ENCODE measurements at places on chromosomes 3 and 15.
A peak's percentile ranks its signal among the peaks of the same experiment; 100 is the strongest.

- no peak for DNase-seq
Observed at GRCh38 chr3:104396974-104397669, 969.6 kb upstream of the ALCAM start.

- DNase-seq, result no peak
Observed at GRCh38 chr3:62601238-62602070, 228.1 kb upstream of the FEZF2 start.

DNA sequence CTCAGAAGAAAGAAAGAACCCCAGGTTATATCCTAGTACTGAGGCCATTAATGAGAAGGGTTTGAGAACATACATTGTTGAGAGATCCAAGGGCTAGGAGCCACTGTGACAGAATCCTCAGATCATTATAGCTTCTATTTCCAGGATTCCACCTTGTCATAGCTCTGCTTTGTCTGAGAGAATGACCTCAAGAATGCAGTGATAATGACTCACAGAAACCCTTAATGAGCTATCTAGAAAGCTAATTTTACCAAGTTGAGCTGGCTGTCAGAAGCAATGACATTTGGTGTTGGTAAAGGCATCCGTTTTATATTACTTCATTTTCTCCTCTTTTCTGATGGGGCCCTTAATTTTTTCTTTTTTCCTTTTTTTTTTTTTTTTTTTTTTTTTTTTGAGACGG is 10.9 kb downstream of the TRIP4 start:
- no peak for DNase-seq

GRCh38 chr3:197533927-197534725 is 21.6 kb downstream of the BDH1 start:
- DNase-seq, result no peak

DNA sequence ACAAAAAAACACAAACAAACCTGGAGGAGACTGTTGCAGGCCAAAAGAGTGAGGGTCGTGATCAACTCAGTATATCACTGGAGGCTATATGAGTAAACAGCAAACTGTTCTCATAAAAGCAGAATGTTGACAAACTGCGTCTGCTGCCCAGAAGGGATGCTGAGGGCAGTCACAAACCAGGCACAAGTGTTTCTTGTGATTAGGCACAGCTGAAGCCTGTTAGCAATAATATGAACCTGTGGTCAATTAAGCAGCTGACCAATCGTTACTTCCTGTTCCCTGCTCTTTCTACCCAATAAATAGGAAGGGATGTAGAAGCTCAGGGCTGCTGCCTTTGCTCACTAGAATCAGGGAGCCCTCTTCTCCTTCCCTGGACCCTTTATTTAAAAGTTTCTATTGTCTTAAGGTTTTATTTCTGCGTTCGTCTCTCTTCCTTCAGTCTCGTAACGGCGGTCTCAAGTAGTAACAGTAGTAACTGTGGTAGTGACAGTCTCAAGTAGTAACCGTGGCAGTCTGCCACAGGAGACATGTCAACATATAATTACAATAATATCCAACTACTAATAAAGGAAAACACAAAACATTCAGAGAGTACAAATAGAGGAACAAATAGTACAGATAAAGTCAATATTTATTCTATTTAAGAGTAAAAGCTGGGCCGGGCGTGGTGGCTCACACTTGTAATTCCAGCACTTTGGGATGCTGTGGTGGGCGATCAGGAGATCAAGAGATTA is 698.4 kb upstream of the CCDC54 start:
- DNase-seq, result peak; percentile 10

DNA sequence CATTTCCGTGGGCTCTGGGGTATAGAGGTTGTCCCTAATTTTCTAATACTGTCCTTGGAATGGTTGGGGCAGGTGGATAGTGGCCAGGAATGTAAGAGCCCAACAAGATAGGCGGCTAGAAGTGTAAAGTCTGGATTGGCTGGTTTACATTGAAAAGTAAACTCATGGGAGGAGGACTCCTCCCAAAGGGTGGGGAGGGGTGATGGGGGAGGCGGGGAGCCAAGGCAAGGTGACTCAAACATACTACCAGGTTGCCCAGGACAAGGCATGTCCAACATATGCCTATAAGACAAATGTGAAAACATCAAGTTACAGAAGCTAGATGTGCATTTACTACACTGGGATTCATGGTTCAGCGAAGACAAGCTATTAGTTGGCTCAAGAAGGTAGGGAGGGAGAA is 14.3 kb upstream of the SAMMSON start:
- DNase-seq, result no peak

- no peak for DNase-seq
Observed at GRCh38 chr3:22885039-22885438, 318.1 kb upstream of the UBE2E2 start.

GRCh38 chr3:56459104-56459496 is 9.2 kb downstream of the ERC2 start:
- DNase-seq, result no peak

- DNase-seq, result no peak
Observed at GRCh38 chr15:68699881-68700454, 120.7 kb downstream of the ANP32A start.

GRCh38 chr3:72891053-72891855 is 3.4 kb downstream of the GXYLT2 start:
- no peak for DNase-seq

DNA sequence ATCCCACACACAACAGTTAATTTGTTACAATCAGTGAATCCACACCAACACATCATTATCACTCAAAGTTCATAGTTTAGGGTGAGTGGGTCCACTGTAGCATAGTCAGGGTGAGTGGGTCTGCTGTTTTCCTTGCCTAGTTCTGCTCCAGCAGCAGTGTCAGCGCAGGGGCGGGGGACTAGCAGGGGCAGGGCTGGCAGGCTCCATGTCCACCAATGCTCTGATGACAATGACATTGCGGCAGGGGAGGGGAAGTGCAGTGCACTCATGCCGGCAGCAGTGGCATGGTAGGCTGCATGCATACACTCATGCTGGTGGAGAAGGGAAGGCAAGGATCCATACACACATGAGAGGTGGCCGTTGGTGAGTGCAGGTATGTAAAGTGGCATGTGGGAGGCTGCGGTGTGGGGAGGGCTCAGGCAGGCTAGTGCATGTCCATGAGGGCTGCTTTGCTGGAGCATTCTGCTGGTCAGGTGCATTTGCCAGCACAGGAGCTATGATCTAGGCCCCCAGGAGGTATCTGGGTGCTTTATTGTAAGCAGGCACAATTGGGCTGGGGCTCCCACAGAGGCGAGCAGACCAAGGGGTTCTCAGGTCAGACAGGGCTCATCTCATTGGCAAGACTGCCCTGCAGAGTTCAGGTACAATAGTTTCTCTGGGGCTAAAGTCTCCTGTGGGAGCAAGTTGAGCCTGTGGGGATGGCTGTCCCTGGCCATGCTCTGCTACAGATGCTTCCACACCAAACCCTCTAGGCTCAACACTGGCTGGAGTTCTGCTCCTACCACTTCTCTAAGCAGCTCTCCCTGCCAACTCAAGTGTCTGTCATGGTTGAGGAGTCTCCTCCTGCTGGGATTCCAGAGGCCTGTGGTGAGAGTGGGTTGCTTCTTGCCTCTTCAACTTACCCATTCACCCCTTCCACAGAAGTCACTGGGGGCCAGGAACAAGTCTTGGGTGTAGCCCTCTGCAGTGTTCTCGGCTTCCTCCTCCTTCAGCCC is 81.3 kb downstream of the KCNAB1 start:
- DNase-seq, result no peak

- DNase-seq, result no peak
Observed at GRCh38 chr3:171186383-171186782, 159.9 kb upstream of the SLC2A2 start.

GRCh38 chr3:104244680-104245220 is 1122.0 kb upstream of the ALCAM start:
- no peak for DNase-seq

GRCh38 chr3:185351396-185351795 is 11.5 kb upstream of the MAP3K13 start:
- no peak for DNase-seq

DNA sequence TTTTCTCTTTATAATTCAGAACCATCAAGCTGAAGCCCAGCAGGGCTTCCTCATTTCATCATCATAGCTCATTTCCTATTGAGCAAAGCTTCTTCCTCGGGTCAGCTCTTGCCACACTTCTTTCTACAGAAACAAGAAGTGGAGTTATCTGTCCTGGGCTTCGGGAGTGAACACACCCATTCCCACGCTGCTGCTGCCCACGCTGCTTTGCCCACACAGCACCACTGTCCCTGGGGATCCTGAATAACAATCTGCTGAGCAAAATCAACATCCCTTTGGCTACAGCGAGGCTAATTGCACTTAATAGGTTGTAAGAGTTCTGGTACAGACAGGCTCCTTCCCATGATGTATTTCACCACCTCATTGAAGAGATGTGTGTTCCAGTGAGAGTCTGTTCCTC is 23.7 kb downstream of the CEP19 start:
- no peak for DNase-seq

DNA sequence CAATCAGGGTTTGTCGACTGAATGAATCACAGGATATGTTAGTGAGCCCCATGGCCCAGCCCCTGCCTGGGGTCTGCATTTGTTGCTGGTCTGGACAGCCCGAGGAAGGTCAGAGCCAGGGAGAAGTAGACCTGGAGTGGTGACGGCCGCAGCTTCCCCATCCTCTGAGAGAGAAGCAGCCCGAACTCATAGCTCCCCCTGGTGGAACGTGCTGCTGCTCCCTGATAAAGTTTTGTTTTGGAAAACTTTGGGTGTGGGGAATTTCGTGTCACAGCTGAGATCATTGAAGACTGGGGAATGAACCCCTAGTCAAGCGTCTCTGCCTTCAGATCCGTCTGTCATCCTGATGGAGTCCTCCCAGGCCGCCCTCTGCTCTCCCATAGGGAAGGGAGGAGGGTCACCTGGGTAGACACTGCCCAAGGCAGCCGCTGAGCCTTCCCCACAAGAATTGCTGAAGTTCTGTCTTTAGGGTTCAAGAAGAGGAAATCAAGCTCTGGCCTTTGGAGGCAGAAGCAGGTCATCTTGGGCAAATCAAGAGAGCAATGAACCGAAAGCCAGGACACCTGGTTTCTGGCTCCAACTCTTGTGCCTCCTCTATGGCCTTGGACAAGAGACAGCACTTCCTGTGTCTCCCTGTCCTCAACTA is 60.5 kb downstream of the GLDN start:
- no peak for DNase-seq

GRCh38 chr15:70502529-70502928 is 260.8 kb downstream of the UACA start:
- no peak for DNase-seq

DNA sequence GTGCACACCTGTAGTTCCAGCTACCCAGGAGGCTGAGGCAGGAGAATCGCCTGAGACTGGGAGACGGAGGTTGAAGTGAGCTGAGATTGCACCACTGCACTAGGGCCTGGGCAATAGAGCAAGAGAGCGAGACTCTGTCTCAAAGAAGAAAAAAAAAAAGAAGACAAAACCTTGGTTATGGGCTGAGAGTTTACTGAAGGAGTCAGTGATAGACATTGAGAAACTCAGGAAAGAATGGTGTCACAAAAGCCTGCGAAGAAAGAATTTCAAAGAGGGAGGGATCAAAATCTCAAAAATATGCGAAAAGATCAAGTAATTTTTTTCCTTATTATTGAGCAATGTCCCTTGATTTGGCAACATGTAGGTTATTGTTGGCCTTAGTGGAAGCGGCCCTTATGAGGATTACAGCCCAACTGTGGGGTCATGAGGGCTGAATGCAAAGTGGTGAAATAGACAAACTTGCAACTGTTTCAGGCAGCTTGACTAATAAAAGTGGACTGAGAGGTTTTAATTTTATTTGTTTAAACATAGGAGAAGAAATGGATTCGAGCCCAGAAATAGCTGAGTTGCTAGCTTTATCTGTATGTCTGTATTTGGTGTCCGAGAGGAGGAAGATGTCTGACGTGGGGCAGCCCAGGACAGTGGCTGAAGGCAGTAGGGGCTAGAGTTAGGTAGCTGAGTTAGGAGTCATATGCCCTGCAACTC is 18.8 kb upstream of the CELF6 start:
- no peak for DNase-seq

- DNase-seq, result no peak
Observed at GRCh38 chr3:197458179-197458707, 97.5 kb downstream of the BDH1 start.

- DNase-seq, result no peak
Observed at GRCh38 chr3:142274908-142275307, 49.5 kb upstream of the GK5 start.

- DNase-seq, result no peak
Observed at GRCh38 chr3:56001537-56001936, 466.7 kb downstream of the ERC2 start.

DNA sequence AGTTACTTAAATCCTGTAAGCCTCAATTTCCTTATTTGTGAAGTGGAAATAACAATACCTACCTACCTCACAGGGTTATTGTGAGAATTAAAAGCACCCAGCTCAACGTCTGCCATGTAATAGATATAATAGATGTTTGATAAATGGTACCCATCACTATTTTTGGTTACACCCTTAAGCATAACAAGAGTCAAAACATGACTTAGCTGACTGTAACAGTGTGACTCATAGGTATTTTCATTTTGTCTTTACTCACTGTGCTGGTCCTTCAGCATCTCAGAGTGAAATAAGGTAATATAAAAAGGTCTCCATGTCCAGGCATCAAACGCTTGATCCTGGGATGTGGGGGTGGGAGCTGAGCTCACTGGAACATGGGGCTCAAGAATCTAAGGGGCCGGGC is 3.1 kb downstream of the CPLX3 start:
- no peak for DNase-seq

GRCh38 chr3:76203578-76203977 is 418.2 kb upstream of the ZNF717 start:
- DNase-seq, result no peak

DNA sequence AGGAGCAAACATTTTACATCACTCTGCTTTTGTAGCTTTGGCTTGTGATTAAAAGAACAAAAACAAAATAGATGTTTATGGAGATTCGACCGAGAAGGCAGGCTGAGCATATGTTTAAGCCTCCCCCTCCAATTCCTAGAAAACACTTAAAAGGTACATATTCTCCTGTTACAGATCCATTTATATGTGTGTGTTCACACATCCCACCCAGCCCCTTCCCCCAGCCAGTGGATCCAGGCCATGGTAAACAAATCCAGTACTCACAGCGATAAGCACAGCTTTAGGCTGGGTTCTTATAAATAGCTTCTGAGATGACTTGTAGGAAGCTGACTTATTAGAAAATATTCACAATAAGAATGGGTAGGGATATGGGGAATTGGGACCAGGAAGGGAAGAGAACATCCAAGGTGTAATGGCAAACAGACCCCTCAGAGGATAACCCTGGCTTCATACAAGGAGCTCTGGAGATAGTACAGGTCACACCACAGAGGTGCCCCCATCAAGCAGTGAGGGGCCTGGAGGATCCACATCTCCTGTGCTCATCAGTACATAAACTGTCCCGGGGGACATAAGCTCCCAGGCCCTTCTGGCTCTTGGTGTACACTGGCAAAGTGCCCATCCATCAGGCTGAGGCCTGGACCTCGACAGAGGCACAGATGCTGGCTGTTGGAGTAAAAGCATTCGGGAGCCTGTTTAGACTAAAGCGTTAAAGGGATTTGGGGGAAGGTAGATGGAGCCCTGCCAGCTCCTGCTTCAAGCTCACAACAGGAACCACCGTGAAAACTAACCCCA is 70.0 kb upstream of the UBE2E1 start:
- DNase-seq, result no peak

DNA sequence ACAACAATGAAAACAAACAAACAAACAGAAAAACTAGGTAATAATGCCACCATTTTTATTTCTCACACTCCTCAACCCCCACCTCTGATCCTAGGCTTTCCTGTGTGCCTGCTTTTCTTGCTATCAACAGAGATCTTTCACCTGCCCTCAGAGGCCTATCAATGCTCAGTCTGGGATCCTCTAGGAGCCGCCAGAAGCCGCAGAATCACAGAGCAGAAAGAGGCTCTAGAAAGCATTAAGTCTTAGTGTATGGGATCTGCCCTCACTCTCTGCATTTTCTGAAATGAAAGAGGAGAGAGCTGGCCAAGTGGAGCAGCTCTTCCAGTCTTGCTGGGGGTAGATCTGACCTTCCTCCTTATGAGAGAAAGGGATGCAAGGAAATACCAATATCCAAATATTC is 306.8 kb downstream of the TUSC7 start:
- DNase-seq, result no peak
